ENCODE measurements at places on chromosomes 13 and 19. TPM values are rescaled to one million over a fixed set of nuclear protein-coding genes. Genes with fewer than 3 reads are reported as not detected.

GRIN2D gene
- 23.0 TPM for total RNA-seq

KIR3DL2 gene
- not detected for total RNA-seq

- DNase-seq = no peak
Measured at GRCh38 chr13:102035969-102036368, 365.9 kb downstream of the FGF14 start.

LRRC8E gene
- total RNA-seq = 3.6 TPM

GRCh38 chr13:40961214-40961613 is 57.9 kb downstream of the ELF1 start:
- no peak for DNase-seq

DNA sequence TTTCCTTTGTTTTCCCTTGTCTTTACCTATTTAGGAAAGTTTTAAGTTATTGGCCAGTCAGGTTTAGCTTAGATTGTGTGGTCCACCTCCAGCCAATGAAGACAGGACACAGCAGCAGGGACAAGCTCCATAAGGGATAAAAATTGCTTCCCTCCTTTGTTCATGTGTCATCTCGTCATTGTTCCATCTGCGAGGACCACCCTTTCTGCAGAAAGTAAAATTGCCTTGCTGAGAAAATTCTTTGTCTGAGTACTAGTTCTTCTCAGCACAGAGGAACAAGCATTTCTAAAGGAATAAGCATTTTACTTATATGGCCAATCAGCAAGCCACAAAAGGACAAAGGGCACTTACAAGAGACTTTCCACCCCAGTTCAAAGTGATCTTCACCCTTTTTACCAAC is 11.4 kb downstream of the ZNF560 start:
- no peak for DNase-seq

DNA sequence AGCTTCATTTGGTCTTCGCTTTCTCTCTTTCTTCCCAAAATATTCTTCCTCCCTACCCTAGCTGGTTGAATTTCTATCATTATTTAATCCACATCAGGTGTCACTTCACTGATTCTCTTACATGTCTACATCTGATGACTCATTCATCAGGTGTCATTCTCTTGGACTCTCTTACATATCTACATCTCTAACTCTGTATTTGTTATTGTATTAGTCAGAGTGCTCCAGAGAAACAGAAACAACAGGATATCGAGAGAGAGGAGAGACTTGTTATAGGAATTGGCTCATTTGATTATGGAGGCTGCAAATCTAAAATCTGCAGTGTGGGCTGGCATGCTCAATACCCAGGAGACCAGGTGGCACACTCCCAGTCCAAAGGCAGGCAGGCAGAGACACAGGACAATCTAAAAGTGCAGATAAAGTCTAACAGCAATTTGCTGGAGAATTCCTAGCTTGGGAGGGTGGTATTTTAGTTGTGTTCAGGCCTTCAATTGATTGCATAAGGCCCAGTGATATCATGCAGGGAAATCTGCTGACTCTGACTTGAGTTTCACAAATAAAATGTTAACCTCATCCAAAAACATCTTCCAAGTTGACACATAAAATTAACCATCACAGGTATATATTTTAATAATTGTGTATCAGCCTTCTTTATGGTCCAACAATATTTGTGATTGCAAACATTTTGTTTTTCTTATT is 541.4 kb upstream of the SLITRK5 start:
- DNase-seq = no peak

DNA sequence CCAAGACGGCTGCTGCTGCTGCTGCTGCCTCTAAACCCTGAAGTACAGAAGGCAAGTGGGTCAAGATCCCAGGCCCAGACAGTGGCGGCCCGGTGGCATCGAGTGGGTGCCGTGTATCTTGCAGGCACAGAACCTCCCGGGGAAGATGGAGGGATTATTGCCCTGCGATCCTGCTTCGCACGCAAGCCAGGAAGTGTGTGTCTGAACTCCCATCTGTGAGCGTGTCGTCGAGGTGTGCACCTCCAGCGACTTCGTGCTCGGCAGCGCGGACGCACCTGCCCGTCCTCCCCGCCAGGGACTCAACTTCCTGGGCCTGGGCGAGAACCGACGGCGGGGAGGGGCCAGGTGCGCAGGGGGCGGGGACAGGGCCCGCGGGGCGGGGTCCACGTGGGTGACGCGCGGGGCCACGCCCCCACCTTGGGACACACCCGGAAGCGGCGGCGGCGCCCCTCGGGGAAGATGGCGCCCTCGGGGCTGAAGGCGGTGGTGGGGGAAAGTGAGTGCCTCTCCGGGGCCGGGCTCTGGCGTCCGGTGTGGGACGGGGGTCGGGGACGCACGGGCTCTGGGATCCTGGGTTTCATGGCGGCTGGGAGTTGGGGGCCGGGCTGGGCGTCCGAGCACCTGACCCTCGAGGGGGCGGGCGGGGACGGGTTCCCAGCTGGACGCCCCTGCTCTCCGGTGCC is at the start of gene STXBP2:
TSS of gene STXBP2 (plus strand) at position 420 of the 683 bp plus-strand sequence. CDS start at position 460, 40 bp downstream.
- peak; percentile 90 for DNase-seq

DNA sequence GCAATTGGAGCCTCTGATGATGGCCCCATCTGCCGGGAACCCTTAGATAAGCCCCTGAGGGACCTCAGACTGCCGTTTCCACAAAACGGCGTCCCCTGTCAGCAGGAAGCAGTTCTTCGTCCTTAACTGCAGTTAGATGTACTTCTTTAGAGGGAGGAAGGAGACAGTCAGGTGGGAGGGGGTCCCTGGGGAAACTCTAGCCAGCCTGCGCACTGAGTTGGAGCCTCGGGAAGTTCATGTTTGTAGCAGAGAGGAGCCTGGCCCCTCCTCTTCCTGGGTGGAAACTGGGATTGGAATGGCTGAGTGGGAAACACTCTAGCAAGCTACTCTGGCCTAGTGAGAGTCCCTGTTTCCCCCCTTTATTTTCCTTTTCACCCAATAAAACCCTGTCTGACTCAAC is 612.4 kb downstream of the PCDH9 start:
- DNase-seq = no peak

GRCh38 chr13:50910485-50910805 is 854 bp downstream of the RNASEH2B start:
- peak; percentile 44 for DNase-seq

THOP1 gene
- 165 TPM for total RNA-seq

GRCh38 chr19:40523322-40524047 is 53.2 kb upstream of the SHKBP1 start:
- peak; percentile 87 for DNase-seq

DNA sequence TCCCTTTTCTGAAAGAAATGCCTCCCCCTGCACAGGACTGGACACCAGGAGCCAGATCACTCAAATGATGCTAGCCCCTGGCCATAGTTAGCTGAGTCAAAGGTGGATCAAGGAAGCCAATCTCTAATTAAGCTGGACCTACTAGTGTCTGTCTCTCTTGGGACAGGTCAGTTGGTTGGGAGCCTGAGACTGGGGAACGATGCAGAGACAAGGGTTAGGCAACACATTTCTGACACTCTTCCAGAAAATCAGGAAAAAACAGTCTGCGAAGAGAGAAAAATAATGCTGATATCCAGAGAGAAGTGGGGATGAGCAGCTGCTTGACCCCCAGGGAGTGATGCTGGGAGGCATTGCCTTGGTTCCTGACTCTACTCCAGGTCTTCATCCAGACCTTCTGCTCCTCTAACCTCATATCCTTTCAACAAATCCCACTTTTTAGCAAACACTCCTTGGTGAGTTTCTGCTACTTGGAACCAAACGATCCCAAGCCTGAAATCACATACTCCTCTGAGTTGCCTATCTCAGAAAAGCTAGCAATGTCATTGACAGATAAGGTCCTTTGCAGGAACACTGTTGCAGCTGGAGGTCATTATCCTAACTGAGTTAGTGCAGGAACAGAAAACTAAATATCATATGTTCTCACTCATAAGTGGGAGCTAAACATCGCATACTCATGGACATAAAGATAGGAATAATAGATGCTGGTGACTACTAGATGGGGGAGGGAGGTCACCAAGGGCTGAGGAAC is 369.7 kb downstream of the COG6 start:
- DNase-seq = no peak

GRCh38 chr13:97266332-97266731 is 44.2 kb downstream of the MBNL2 start:
- DNase-seq = peak; percentile 34

- DNase-seq = no peak
Measured at GRCh38 chr19:23787106-23787505, 28.4 kb upstream of the ZNF681 start.

UBE2L5 gene
- not detected for total RNA-seq

FAM216B gene
- total RNA-seq = not detected

- no peak for DNase-seq
Measured at GRCh38 chr19:43776286-43776685, 4.5 kb downstream of the KCNN4 start.

IZUMO4 gene
- 0.73 TPM for total RNA-seq

DNA sequence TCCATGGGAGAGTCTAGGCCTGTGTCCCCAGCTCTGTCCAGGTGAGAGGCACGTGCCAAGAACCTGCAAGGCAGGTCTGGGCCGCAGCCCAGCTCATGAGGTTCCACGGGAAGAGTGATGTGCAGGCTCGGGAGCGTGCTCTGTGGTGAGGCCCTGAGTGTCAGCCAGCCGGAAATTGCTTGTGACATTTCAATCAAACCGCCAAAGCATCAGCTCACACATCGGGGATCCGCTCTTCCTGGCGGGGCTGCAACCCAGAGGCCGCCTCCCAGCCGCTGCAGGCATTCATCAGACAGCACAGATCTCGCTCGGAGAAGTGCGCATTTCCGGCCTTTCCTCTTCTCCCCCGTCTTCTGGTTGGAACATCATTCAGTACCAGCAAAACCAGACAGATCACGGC is 109.3 kb downstream of the KDM4B start:
- no peak for DNase-seq

MBD3L3 gene
- total RNA-seq = not detected

GRCh38 chr19:4390017-4390566 is 10.3 kb downstream of the SH3GL1 start:
- DNase-seq = no peak
